ENCODE measurements at places on chromosomes 7 and 10.

- DNase-seq: no peak
Measured at GRCh38 chr7:52909131-52909530, 126.3 kb upstream of the POM121L12 start.

- DNase-seq: no peak
Measured at GRCh38 chr10:35937546-35937945, 295.4 kb upstream of the FZD8 start.

DNA sequence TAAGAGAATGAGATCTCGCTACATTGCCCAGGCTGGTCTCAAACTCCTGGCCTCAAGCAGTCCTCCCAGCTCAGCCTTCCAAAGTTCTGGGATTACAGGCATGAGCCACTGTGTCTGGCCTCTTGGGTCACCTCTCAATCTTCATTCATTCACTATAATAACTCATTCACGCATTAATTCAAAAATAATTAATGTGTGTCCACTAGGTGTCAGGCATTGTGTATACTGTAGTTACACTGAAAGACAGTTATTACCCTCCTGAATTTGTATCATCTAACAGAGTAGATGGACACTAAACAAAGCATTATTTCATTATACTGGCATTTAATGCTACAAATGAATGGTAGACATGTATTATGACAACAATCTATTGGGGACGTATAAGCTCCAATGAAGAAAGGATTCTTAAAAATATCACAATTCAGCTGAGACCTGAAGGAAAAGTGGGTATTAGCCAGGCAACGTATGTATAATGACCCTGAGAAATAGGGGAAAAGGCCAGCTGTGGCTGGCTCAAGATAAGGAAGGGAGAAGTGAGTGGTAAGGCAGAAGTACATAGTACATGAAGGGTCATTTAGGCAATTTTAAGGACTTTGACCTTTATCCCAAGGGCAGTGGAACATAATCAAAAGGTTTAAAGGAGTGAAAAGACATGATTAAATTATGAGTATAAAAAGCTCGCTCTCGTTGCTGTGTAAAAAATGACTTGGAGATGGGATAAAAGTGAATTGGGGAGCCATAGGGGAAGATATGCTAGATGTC, 150.7 kb downstream of the BTAF1 start:
- DNase-seq: peak; percentile 37

GRCh38 chr7:14446829-14447228, 455.7 kb downstream of the DGKB start:
- DNase-seq: no peak

DNA sequence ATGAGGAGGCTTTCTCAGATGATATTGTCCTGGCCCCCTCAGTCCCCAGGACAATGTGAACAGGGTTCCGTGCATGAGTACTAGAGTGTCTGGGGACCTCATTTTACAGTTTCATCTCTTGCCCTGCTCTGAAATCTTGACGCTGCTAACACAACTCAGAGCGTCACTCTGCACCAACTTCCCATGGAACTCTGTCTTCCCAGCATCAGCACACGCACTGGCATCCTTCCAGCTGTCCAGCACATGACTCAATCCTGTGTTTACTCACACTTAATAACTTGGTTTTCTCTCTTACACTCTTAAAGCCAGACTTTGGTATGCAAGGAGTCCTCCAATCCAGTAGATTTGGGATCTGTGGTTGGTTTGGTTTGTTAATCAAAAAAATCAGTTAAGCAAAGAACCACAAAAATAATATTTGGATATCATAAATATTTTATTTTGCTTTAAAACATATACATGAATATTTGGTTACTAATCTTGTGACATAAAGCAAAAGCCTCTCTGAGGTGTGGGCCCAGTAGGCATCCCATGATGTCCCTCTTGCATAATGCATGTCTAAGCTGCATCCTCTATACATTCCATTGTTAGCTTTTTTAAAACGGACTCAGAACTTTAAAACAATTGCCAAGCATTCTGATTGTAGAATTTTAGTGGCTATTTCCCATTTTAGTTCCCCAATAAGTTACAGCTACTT, 131.0 kb downstream of the CXCL12 start:
- DNase-seq: peak; percentile 73

GRCh38 chr7:3559278-3559677, 258.2 kb downstream of the SDK1 start:
- peak; percentile 97 for DNase-seq

DNA sequence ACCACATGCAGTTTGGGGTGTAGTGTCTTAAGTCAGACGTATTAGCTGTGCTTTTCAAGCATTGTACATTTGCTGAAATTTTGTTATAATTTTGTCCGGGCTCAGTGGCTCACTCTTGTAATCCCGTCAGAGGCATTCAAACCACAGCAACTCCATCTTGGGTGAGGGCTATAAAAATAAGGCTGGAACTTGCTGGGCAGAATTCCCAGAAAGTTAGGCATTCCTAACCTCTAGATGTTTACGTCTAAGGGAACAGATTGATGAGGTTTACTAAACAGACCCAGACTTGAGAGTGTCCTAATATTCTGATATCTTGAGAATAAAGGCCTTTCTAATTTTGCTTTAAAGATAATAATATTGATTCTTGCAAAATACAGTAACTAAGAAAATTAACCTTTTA, 957.8 kb downstream of the NXPH1 start:
- no peak for DNase-seq

DNA sequence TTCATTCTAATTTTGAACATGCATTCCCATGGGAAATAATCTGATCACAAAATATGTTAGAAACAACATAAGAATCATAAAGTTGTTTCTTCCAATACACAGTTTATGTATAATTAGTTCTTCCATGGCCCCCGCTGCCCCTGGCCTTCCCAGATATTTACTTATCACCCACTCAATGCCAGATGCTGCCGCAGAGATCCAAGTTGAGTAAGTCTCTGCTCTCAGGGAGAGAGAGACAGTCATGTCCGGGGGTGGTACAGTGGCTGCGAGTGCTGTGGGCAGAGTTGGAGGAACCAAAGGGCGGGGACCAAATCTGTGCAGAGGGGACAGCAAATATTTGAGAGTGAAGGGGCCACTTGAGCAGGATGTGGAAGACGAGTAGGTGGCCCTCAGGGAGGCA, 37.1 kb downstream of the COL26A1 start:
- no peak for DNase-seq

DNA sequence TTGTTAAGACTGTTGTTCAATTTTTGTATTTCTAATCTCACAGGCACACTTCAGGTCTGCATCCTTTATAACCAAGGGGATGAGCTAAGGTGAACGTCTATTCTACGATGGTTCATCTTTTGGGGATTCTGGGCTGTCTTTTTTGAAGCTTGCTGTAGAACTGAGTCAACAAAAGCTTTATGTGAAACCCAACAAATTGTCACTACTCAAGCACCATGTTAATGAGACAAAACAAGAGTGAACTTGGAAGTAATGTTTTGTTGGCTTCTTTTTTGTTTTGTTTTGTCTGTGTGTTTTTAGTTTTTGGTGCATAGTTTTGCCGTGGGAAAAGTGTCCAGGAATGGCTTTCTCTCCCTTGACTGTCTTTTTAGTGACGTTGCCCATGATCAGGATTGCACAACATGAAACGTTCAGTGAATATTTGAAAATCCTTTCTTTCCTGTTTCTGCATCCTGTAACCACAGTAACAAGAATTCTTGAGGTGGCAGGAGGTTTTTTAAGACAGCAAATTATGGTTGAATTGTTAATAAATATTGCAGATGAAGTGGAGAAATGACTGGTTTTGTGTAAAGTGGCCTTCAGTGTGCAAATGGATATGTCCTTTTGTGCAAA, 65.6 kb downstream of the WIPF3 start:
- peak; percentile 86 for DNase-seq

GRCh38 chr10:122703483-122704448, 4.1 kb upstream of the C10orf120 start:
- DNase-seq: peak; percentile 76

DNA sequence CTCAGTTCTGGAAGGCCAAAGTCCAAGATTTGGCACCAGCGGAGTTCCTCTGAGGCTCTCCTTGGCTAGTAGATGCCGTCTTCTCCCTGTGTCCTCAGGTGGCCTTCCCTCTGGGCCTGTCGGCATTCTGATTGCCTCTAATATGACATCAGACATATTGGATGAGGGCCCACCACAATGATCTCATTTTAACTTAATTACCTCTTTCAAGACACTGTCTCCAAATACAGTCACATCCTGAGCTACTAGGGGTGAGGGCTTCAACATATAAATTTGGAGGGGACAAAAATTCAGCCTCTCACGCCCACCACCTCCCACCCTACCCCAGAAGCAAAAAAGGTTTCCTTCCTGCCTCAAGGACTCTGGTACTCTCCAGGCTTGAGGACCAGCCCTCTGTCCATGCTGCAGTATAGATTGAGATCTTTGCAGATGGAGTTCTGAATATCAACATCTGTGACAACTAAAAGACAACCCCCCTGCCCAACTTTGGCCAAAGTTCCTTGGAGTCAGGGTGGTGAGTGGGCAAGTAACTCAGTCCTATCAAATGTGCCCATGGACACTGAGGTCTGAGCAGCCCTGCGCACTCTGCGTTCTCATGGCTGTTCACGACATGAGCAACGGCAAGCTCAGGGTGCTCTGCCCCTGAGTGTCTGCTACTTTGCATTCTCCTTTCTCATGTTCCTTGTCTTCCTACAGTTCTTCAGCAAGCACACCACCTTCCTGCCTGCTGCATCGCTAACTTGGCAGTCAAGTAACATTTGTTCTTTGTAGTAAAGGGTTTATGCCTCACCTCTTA, 11.5 kb downstream of the TMEM176B start:
- no peak for DNase-seq

DNA sequence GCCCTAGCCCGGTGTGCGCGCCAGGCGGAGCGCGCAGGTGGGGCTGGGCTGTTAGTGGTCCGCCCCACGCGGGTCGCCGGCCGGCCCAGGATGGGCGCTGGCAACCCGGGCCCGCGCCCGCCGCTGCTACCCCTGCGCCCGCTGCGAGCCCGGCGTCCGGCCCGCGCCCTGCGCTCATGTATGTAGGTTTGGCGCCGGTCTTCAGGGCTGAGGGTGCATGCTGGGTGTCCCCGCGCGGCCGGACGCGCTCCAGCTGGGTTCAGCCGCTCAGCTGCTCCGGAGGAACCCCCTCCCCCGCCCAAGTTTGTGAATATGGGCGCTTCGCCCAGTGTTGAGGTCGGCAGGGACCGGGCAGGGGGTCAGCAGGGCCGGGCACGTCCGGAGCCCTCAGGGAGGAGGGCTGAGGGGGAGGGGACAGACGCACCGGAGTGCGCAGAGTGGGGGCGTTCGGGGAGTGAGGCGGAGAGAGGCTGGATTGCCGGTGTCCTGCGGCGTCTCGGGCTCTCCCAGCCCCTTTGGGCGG, 559 bp downstream of the VWC2 start:
- DNase-seq: no peak

DNA sequence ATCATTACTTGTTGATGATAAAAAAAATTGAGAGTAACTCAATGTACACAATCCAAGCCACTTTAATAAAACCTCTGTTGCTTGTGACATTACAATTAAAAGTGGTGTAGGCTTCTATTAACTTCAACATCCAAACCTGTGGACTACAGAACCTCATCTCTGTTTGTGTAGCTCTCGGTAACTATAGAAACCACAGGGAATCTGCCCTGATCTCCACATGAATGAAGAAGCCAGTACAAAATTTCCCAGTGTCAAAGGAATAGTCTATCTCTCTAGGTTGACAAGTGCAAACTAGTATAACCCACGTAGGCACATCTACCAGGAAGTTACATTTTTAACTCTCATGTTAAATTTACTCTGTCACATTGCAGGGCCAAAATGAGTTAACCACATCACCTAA, 204.3 kb downstream of the CHCHD3 start:
- no peak for DNase-seq

GRCh38 chr10:128337860-128338378, 211.7 kb upstream of the MKI67 start:
- no peak for DNase-seq

- no peak for DNase-seq
Measured at GRCh38 chr10:75095631-75096030, 15.8 kb upstream of the SAMD8 start.

GRCh38 chr10:24150853-24151252, 58.1 kb upstream of the KIAA1217 start:
- DNase-seq: no peak

- DNase-seq: no peak
Measured at GRCh38 chr10:68831961-68832455, 4.7 kb downstream of the STOX1 start.

DNA sequence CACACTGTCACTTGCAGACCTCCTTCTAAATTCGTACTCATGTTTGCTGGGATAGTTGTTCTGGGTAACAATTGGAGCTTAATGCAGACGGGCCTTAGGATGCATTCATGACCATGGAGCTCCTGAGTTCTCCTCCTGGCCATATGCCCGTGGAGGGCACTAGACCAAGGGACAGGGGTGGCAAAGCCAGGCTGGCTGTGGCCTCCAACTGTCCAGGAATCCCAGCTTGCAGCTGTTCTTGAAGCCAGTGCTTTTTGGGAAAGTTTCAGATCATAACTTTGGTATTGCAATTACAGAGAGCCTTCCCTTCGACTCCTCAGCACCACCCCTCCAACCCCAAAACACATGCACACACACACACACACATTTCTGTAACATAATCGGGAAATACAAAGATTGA, 30.6 kb downstream of the ANTXRL start:
- DNase-seq: no peak

GRCh38 chr7:158541346-158542010, 46.1 kb downstream of the PTPRN2 start:
- no peak for DNase-seq

- DNase-seq: no peak
Measured at GRCh38 chr10:6482737-6483357, 97.2 kb downstream of the PRKCQ start.

- no peak for DNase-seq
Measured at GRCh38 chr7:17501441-17502212, 203.2 kb downstream of the AHR start.

- no peak for DNase-seq
Measured at GRCh38 chr10:132299371-132300336, 8.1 kb downstream of the STK32C start.

DNA sequence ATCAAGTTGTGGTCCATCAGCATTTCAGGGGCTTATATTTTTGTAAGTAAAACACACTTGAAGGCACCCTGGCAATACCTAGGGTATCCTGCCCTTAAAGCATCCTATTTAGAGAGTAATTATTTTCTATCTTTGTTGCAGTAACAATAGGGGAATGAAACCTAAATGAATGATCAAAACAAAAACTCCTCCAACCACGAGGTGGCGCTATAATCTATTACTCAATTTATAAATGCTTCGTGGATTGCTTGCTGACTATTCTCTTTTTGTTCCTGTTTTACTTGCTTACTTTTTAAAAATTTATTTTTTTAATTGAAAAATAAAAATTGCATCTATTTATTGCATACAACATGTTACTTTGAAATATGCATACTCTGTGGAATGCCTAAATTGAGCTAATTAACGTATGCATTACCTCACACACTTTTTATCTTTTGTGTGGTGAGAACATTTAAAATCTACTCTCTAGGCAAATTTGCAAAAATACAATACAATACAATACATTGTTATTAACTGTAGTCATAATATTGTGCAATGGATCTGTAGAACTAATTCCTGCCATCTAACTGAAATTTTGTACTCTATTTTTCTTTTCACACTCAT, 147.7 kb upstream of the BMPER start:
- peak; percentile 73 for DNase-seq
